NCI-H1930 (cell line): ENCODE measurements at places on chromosomes 13 and 19.

DNA sequence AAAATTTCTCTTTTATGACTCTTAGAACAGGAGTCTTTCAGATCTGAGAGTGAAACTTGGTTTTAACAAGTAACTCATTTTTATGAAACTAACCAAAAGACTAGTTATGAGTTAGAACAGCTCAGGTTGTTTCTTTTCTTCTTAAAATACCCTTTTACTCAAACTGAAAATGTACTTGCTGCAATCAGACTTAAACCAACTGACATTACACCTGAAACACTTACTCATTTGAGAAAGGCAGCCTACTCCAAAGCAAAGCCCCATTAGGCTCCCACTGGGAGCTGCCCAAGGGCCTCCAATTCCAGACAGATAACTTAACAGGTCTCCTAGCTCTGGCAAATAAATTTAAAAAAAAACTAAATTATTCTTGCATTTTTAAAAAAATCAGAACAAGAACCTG, 3.6 kb downstream of the FOXO1 start:
- no peak for DNase-seq

DNA sequence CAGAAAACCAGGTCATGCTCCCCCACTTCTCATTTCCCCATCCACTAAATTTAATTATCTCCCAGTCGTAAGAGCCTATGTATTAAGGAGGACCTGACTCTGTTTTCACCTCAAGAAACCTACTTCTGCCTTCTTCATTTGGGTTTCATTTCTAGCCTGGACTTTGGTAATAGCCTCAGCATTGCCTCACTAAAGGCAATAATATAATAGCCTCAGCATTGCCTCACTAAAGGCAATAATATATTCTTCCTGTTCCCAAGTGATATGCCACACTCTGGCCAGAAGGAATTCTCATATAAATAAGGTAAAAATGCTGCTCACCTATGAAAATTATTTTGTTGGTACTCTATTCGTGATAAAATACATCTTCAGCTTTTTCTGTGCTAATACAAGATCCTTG, 993.9 kb downstream of the EFNB2 start:
- DNase-seq = no peak

DNA sequence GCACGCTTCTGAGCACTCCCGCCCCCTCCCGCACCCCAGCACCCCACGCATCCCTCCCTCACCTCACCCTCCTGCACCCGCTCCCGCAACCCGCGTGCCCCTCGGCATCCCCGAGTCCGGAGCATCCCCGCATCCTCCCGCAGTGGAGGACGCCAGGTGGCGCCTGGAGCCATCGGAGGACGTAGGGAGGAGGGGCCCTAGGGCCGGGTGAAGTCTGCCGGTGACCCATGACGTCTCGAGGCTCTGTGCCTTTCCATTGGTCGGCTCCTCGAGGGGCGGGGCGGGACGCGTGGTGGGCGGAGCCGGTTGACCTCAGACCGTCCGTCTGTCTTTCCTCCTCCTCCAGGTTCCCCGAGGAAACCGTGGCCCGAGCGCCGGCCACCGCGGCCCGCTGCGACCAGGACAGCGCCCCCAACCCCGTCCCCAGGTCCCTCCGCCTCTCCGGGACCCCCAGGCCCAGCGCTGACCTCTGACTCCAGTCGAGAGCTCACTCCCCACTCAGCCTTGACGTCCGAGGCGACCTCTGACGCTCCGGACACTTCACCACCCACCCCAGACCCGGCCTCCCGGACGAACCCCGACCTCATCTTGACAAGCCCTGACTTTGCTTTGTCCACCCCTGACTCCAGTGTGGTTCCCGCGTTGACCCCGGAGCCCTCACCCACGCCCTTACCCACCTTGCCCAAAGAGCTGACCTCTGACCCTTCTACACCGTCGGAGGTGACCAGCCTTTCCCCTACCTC, 19.9 kb downstream of the SBK2 start:
- DNase-seq = peak; percentile 92

GRCh38 chr19:4638317-4638716, 999 bp upstream of the TNFAIP8L1 start:
- DNase-seq = no peak

- no peak for DNase-seq
Observed at GRCh38 chr19:54921082-54921481, 15.1 kb downstream of the NCR1 start.

DNA sequence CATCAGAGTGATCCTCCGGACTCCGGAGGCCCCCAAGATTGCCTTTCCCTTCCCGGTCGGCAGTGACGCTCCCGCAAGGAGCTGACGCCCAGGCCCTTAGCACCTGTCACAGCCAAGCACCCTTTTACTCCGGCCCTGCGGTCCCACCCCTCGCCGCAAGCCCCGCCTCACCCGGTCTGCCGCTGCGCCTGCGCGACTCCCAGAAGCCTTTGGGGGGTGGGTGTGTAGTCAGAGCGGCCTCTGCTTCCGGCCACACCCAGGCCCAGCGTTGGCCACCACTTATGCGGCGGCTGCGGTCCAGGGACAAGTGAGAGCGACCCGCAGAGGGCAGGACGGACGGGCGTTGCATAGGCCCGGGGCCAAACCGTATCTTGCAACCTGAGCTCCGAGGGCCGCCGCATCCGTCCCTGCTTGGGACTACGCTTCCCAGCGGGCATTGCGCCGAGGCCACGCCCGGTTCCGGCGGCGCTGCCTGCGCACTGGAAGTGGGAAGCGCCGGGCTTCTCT, 441 bp upstream of the ZFP28 start:
- DNase-seq = peak; percentile 84

GRCh38 chr13:26425443-26426358, 131.8 kb upstream of the WASF3 start:
- DNase-seq = no peak

DNA sequence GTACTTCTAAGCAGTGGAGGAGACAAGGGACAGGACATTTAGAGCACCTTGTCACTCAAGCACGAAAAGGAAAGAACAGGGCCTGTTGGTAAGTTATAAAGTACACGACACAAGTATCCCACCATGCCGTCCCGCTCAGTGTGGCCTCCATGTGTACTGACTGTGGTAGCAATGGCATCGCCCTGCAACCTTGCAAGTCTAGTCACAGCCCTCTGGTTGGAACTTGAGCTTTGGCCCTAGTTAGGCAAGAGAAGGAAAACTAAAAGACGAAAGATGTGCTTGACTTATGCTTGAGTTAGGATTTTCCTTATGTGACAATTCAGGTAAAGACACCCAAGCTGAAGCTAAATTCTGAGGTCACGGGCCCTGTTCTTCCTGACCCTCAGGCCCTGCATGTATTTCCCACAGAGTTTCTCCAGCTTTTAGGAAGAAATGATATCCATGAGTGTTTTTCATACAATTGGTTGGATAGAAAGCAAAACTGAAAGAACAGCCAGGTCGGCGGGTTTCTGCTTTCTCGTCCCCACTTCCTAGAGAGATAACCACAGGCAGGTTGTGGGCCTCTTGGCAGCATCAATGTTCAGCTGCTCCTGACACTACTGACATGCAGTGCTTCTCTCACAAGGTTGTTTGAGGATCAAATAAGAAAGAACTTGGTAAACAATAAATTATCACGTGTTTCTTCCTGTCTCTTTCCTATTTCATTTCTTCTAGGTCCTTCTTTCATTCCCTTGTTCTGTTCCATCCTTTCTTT, 216.2 kb downstream of the IRS2 start:
- no peak for DNase-seq

DNA sequence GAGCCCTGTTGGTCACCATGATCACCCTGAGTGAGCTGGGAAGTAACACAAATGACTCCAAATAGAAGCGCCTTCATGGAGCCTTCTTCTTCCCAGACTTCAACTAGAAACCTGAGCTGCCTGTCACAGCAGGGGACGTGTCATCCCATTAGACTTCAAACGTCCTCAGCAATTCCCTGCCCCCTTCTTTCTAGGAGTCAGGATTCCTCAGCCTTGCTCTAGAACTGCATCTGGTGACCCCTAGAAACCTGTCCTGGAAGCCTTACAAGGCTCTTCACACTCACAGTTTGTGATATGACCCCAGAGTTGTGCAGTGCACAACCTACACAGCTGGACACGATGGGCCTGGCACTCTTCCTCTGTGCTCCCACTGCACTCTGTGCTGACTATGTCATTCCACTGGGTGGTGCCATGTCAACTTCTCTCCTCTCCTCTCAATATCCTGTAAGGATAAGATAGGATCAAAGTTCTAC, 23.6 kb upstream of the TTYH1 start:
- no peak for DNase-seq

DNA sequence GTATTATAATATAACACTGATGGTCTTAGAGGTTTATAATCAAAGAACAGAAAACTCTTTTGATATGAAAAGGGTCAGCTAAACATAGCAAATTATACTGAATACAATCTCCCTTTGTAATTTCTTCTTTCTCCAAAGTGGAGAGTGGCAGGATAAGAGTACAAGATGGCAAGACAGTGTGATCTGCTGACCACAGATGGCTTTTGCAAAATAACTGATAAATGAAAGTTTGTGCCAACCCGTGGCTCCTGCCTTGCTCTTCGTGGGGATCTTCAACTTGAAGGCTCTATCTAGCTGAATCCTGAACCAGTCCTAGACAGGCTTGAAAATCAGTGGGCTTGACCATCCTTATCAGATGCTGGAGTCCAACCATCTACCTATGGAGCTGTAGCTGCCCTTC, 185.7 kb downstream of the VWA8 start:
- DNase-seq = no peak

DNA sequence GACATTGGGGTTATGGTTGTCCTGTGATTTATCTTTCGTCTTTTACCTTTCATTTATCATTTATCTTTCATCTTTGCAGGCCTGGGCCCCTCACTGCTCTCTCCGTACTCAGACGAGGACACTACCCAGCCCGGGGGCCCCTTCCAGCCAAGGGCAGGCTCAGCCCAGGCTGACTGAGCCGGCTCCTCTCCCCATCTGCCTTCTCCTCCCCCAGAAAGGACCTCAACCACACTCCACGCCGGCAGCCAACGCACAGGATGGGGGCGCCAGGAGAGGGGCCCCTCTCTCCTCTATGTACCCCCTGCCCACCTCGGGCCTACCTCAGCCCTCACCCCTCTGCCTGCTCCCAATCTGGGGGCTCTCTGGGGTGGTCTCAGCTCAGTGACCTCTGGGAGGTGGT, 7.4 kb upstream of the PPP5C start:
- DNase-seq = no peak

DNA sequence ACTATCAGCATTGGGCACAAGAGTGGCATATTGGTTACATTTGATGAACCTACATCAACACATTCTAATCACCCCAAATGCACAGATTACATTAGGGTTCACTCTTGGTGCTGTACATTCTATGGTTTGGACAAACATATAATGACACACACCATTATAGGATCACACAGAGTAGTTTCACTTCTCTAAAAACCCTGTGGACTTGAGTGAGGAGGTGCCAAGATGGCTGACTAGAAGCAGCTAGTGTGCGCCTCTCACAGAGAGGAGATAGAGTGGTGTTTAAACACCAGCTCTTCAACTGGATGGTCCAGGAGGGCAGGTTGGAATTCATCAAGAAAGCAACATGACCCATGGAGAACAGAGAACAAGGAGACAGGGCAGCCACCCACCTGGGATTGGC, 265.6 kb downstream of the TDRD3 start:
- DNase-seq = no peak

- no peak for DNase-seq
Observed at GRCh38 chr19:14473978-14474578, 1.1 kb downstream of the PTGER1 start.

GRCh38 chr13:60328073-60328472, 68.9 kb upstream of the TDRD3 start:
- no peak for DNase-seq

- no peak for DNase-seq
Observed at GRCh38 chr19:48461651-48461981, 6.2 kb downstream of the KCNJ14 start.

DNA sequence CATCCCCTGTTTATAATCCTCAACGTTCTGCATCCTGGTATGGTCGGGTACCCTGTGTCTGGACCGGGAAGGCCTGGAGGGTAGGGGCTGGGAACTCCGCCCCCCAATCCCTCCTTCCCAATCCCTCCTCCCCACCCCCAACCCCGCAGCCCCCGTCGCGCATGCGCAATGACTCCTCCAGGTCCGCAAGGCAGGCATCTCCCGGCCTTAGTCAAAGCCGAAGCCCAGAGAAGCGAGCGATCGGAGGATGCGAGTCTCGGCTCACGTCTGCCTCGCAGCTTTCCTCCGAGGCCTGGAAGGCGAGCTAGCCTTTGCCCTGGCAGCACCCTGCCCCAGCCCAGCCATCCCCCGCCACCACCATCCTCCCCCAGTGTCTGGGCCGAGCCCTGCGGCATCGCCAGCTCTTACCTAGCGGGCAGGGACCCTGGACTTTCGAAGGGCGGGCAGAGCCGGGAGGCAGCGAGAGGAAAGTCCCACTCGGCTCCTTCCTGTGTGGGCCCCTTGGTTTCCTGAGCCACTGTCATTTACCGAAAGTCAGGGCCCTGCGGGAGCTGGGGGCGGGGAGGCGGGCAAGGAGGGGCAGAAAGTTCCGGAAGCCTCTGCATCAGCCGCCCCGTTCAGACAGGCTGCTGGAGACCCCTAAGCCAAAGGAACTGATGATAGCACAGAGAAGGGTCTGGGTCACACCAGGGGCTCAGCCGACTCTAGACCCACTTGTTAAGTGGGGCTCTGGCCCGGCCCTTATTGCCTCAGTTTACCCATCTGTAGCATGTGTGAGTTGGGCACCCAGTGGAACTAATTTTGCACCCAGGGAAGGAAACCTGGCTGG, at the start of gene JAK3:
Gene JAK3, minus strand, starts transcription at position 445 of the 829 bp plus-strand sequence. CDS start 3,565 bp downstream, outside the sequence.
- DNase-seq = no peak

GRCh38 chr13:38265132-38265497, 84.5 kb upstream of the UFM1 start:
- DNase-seq = no peak

- peak; percentile 69 for DNase-seq
Observed at GRCh38 chr13:51797664-51798488, 6.1 kb downstream of the DHRS12 start.

GRCh38 chr19:5948752-5949564, 29.0 kb downstream of the RANBP3 start:
- DNase-seq = no peak

GRCh38 chr19:32631381-32631780, 43.6 kb downstream of the ANKRD27 start:
- no peak for DNase-seq

GRCh38 chr19:1373534-1374249, 10.0 kb upstream of the NDUFS7 start:
- no peak for DNase-seq

GRCh38 chr13:95650696-95651095, 6.2 kb upstream of the DZIP1 start:
- no peak for DNase-seq

DNA sequence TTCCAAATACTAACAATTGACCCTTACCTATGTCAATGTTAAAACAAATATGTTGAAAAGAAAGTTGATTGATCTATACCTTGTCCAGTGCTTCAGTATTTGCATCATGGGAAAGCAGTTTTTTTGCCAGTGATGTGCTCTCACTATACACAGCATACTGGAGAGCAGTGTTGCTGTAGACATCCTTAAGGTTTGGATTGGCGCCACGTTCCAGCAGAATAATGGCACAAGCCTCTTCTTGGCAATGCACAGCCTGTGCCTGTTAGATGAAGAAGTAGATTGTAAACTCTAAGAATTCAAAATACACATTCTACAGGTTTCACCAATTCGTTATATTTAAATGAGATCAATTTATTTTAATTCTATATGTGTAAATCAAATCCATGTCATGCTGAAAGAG, 43.9 kb upstream of the C1QTNF9B start:
- DNase-seq = no peak
